ENCODE measurements at places on chromosomes 3 and 15. TPM values are rescaled to one million over a fixed set of nuclear protein-coding genes. Genes with fewer than 3 reads are reported as not detected.

- no peaks in the 10 kb centered on the region for H3K27me3 ChIP-seq
- peaks cover 30% of the 10 kb centered on the region for H3K4me1 ChIP-seq
- peaks cover 4% of the 10 kb centered on the region for H3K36me3 ChIP-seq
- H3K27ac ChIP-seq, result no peak overlapping the region
Measured at GRCh38 chr3:64093825-64094712, 70.8 kb upstream of the PSMD6 start.

- H3K27me3 ChIP-seq, result no peaks in the 10 kb centered on the region
- no peaks in the 10 kb centered on the region for H3K36me3 ChIP-seq
- no peaks in the 10 kb centered on the region for H3K4me1 ChIP-seq
- no peak overlapping the region for H3K27ac ChIP-seq
- no peak for DNase-seq
Measured at GRCh38 chr3:74066456-74066855, 441.7 kb upstream of the PDZRN3 start.

DNA sequence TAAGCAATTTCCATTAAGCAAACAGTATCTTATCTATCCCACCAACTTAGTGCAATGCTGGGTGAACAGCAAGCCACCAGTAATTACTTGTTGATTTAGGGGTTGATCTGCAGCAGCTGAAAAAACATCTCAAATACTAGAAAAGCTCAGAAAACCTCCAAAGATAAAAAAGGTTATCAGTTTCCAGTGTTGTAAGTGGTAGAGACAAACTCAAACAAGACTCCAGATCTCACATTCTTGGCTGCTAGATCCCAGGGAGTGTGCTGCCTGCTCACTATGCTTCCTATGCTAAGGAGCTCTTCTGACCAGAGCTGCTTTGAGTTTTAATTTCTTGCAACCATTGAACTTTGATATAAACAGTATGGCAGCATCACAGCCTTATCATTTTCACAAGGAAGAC is 11.3 kb downstream of the B3GALNT1 start:
- H3K27me3 ChIP-seq, result no peaks in the 10 kb centered on the region
- no peak overlapping the region for H3K4me3 ChIP-seq
- H3K36me3 ChIP-seq, result no peaks in the 10 kb centered on the region
- no peak overlapping the region for H3K27ac ChIP-seq
- DNase-seq, result no peak

- H3K36me3 ChIP-seq, result no peaks in the 10 kb centered on the region
- H3K27me3 ChIP-seq, result no peaks in the 10 kb centered on the region
Measured at GRCh38 chr15:100686725-100687473, 84.5 kb downstream of the ASB7 start.

SMC4 gene
- 25.5 TPM for total RNA-seq

TMOD2 gene
- 7.1 TPM for total RNA-seq
